ENCODE measurements at places on chromosomes 2 and 18. TPM values are rescaled to one million over a fixed set of nuclear protein-coding genes. Genes with fewer than 3 reads are reported as not detected.
A peak's percentile ranks its signal among the peaks of the same experiment; 100 is the strongest.

- H3K4me3 ChIP-seq, result no peak overlapping the region
- no peak overlapping the region for H3K27ac ChIP-seq
- H3K36me3 ChIP-seq, result peaks cover 3% of the 10 kb centered on the region
- no peak for DNase-seq
- no peaks in the 10 kb centered on the region for H3K4me1 ChIP-seq
These were observed 585.4 kb upstream of the ID2 start for GRCh38 chr2:8096484-8096883.

DNA sequence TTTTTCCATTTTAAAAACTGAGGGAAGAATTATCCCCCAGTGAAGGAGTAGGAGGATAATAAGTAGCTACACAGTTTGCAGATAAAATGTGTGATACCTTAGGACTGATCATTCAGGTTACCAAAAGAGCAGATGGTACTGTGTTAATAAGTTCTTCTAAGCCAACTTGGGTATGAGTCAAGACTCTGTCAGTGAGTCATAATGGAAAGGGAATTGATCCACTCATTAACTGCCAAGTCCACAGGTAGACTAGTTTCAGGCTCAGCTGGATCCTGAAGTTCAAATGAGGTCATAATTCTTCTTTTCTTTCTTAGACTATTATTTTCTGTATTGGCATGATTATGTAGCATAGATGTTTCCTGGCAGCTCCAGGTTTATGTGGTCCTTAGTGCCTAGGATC, 142.4 kb upstream of the ALPP start:
- no peak for DNase-seq
- H3K27ac ChIP-seq, result no peak overlapping the region
- H3K4me1 ChIP-seq, result peaks cover 35% of the 10 kb centered on the region

GRCh38 chr18:59501920-59502273, 142.8 kb upstream of the LMAN1 start:
- H3K27me3 ChIP-seq, result peaks cover 2% of the 10 kb centered on the region
- H3K36me3 ChIP-seq, result no peaks in the 10 kb centered on the region
- H3K4me3 ChIP-seq, result no peak overlapping the region
- H3K4me1 ChIP-seq, result no peaks in the 10 kb centered on the region

- H3K36me3 ChIP-seq, result peaks cover 14% of the 10 kb centered on the region
- DNase-seq, result no peak
- no peak overlapping the region for H3K27ac ChIP-seq
- H3K4me3 ChIP-seq, result no peak overlapping the region
These were observed 31.6 kb downstream of the TWSG1 start for GRCh38 chr18:9366126-9366714.

GRCh38 chr18:34483198-34483597, 226.9 kb upstream of the DTNA start:
- no peaks in the 10 kb centered on the region for H3K4me1 ChIP-seq
- H3K4me3 ChIP-seq, result no peak overlapping the region
- no peak overlapping the region for H3K27ac ChIP-seq
- H3K36me3 ChIP-seq, result no peaks in the 10 kb centered on the region

- H3K27me3 ChIP-seq, result no peaks in the 10 kb centered on the region
- no peak for DNase-seq
- H3K4me1 ChIP-seq, result no peaks in the 10 kb centered on the region
- H3K27ac ChIP-seq, result no peak overlapping the region
These were observed 138.4 kb downstream of the TCF4 start for GRCh38 chr18:55449412-55450140.

DNA sequence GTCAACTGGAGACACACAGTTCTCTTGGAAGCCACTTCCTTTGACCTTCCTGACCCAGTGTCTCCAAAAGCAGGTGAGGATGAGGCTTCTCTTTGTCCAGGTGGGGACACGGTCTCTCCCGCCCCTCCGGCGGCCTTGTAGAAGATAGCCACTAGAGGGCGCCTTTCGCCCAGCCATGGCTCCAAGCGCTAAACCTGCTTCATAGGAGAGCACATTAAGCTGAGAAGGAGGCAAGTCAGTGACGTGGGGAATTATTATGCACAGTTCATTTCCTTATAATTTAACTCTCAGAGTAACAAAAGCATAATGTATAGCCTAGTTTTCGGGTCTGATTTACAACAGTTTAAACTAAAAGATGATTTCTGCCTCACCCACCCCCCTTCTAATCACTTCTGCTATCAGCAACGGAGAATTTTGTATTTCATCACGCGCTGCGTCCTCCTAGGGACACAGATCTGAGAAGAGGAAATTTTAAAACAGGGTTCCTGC, 208.7 kb downstream of the ICOS start:
- H3K4me1 ChIP-seq, result peaks cover 8% of the 10 kb centered on the region
- H3K27me3 ChIP-seq, result peaks cover 20% of the 10 kb centered on the region
- peak; percentile 77 for DNase-seq
- peak overlapping the region; percentile 77 for H3K27ac ChIP-seq

DNA sequence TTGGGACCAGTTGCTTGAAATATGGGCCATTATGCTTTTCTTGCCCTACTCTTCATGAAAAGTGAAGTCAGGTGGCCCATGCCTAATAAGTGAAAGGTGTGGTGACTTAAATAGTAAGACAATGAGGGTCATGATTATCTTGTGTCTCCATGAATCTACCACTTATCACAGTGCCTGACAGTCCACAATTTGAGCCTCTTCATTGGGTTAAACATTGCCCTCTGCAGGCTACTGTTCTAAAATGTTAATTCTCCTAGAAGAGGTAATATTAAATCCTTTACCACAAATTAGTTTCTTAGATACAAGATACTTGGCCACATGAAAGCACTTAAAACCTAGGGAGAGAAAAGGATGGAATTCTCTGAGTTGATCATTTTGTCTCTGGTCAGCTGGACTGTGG, 4.0 kb downstream of the EGR4 start:
- H3K4me1 ChIP-seq, result peaks cover 24% of the 10 kb centered on the region
- H3K4me3 ChIP-seq, result no peak overlapping the region
- H3K36me3 ChIP-seq, result no peaks in the 10 kb centered on the region
- H3K27ac ChIP-seq, result no peak overlapping the region
- no peak for DNase-seq
- peaks cover 43% of the 10 kb centered on the region for H3K27me3 ChIP-seq

- no peak overlapping the region for H3K27ac ChIP-seq
- no peaks in the 10 kb centered on the region for H3K36me3 ChIP-seq
- no peaks in the 10 kb centered on the region for H3K4me1 ChIP-seq
- H3K4me3 ChIP-seq, result no peak overlapping the region
- H3K27me3 ChIP-seq, result no peaks in the 10 kb centered on the region
These were observed 54.4 kb upstream of the GRB14 start for GRCh38 chr2:164675687-164676086.

GRCh38 chr18:3493501-3494244, 43.7 kb downstream of the TGIF1 start:
- H3K4me3 ChIP-seq, result peak overlapping the region; percentile 55
- H3K27me3 ChIP-seq, result peaks cover 36% of the 10 kb centered on the region
- no peaks in the 10 kb centered on the region for H3K36me3 ChIP-seq
- no peak for DNase-seq
- H3K4me1 ChIP-seq, result peaks cover 4% of the 10 kb centered on the region
- H3K27ac ChIP-seq, result no peak overlapping the region

TWIST2 gene
- total RNA-seq, result not detected

ID2 gene
- total RNA-seq, result 167 TPM

M1AP gene
- total RNA-seq, result not detected

UGT1A9 gene
- total RNA-seq, result not detected

DYNAP gene
- total RNA-seq, result not detected

NT5C1B gene
- not detected for total RNA-seq

REG1B gene
- not detected for total RNA-seq

ABCB11 gene
- not detected for total RNA-seq
